ENCODE measurements at places on chromosomes 1 and 21.

DNA sequence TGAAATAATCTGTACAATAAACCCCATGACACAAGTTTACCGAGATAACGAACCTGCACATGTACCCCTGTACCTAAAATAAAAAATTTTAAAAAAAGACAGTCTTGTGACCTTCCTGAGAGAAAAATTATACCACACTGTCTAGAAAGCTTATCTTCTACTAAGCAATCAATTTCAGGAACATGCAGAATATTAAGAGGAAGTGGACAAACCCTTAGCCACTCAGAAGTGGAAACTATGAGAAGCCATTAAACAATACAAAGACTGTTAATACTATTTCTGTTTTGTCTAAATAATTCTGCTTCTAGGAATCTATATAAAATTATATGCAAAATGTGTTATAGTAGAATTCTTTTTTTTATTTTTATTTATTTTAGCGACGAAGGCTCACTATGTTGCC is 93.9 kb downstream of the ADAMTS1 start:
- no peak for DNase-seq

GRCh38 chr1:182684116-182684828 is at the start of gene RGS8:
TSS of gene RGS8 (minus strand) at chr1:182684587. CDS start at chr1:182669649, 14,938 bp downstream.
- DNase-seq = no peak

- DNase-seq = no peak
Observed at GRCh38 chr1:245205396-245205795, 50.6 kb downstream of the KIF26B start.

DNA sequence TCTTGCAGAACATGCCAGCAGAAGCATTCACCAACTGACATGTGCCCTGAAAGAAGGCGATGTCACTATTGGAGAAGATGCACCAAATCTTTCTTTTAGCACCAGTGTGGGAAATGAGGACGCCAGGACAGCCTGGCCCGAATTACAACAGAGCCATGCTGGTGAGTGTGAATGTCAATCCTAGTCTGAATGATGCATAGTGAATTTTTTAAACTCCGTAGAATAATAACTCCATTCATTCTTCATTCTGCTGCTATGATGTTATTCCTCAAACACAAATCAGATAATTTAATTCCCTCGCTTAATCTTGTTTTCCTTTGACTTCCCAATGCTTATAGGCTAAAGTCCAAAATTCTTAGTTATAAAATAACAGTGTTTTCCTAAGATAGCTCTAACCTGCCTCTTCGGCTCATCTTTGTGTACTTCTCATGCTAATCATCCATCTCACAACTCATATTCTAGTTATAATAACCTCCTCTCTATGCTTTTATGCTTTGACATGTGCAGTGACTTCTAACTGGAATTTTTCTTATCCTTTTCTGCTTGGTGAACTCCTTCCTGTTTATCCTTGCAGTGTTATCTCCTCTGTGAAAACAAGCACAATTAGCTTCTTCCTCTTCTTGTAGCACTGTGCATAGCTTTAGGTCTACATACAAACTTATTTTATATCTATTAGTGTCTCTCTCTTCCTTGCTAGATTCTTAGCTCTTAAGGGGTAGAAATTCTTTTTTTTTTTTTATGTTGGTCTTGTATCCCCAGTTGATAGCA is 14.4 kb downstream of the SDCCAG8 start:
- no peak for DNase-seq

GRCh38 chr1:216425577-216425976 is 2.3 kb upstream of the USH2A start:
- no peak for DNase-seq

GRCh38 chr1:67097305-67097704 is 37.5 kb downstream of the C1orf141 start:
- DNase-seq = no peak

DNA sequence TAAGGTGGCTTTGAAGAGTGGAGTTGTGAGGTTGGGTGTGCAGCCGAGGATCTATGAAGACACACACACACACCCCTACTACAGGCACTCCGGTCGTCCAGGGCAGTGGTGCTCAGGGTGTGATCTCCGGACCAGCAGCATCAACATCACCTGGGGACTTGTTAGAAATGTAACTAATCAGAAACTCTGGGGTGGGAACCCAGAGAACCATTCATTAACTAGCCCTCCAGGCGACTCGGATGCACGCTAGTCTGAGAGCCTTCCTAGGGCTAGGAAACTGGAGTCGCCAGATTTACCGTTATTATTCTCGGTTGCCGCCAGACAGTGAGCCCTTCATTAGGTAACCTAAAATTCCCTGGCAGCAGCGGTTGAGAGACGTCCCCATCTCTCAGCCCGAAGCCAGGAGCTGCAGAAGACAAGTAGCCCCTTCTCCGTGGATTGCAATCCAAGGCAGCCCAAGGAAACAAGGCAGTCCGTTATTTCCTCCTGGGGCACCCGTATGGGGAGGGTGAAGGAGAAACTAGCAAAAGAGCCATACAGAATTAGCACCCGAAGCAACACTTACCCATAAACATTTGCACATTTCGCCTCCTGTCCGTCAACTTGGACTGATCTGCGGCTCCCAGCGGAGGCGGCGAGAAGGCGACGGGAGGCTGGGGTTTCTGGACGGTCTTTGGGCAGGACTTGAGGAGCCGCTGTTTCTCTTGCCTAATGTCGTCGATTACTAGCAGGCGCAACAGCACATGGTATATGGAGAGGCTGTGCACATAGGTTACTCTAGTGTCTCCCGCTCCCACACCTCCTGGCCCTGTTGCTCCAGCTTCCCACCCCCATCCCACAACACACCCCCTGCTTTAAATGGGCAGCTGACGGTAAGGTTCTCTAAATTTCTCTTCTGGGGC is 2.9 kb upstream of the CCN1 start:
- no peak for DNase-seq

DNA sequence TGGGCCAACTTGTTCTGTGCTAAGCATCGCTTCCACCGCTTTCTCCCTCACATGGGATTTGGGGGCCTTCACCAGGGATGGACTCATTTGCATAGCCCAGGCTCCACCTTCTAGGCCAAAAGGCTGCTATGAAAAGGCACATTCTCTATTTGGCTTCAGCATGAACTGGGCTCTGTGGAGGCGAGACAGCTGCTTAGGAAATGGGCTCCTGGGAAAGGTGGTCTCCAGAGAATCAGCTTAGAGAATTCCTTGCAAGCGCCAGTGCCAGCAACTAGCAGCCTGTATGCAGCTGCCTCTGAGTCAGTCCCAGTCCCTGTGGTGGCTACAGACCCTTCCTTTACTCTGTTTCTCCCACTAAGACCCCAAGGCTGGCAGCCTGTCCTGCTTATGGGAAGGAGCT is 214.5 kb downstream of the HIVEP3 start:
- DNase-seq = no peak

DNA sequence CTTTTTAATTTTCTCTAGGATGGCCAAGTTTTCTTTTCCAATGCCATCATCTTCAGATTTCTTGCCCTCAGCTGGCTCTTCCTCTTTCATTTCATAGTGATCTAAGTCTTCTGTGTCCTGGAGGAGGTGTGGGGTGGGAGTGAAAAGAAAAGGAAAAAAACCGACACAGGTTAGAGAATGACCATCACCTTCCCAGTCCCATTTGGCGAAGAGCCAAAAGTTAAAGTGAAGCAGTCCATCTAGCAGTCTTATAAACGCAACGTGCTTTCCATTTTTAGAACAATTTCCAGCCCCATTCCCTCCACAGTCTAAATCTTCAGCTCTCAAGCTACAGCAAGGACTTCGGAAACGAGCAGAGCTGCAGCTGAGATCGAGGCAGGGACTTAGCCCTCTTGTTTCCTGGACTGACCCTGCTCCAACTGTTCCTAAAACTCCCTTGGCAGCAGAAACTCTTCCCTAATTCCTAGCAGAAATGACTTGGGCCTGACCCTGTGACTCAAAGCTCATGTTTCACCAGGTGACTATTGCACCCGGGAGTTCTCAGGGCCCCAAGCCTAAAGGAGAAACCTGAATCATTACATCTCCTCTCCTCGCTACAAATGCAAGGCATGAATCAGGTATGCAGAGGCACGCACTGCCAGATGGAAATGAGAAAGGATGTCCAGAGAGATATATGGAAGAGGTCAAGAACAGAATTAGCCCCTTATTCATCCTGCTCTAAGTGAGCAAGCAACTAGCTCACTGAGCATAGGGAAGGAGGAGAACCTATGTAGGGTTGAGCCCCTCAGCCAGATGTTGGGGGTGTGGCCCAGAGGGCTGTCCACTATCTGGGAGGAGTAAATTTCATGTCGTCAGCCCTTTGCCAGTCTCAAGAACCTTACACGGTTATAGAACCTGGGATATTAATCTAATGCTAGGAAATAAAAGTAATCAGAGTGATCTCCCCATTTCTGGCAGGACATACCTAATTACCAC is 5.1 kb downstream of the UBE2Q1 start:
- no peak for DNase-seq

DNA sequence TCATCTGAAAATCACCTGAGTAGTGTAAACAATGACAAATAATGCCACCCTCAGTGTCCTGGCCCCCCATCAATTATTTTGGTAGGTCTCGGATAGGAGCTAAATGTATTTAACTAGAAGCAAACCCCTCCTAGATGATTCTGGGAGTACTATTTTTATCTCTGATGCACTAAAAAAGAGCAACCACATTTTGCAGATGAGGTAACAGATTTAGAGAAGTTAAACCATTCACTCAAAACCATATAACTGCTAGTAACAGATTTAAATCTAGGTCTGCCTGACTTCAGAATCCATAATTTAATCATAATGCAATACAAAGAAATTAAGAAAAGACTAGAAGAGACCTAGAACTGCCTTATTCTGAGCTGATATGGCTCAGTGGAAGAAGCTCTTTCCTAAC is 17.3 kb upstream of the PTCH2 start:
- no peak for DNase-seq

DNA sequence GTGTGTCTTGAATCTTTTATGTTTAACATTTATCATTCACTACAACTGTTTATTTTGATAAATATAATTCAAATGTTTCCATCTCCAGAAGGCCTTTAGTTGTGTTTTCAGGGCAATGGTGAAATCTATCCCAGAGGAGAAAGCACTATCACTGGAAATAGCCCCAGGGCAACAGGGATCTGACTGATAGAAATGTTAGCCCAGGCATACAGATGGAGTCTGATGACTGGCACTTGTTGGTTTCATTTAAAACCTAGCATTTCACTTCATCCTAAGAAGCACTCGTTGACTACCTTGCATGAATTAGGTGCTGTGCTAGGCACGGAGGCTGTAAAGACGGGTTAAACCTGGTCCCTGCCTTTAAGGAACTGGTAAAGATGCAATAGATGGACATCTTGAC is 103.1 kb downstream of the C1orf21 start:
- no peak for DNase-seq

DNA sequence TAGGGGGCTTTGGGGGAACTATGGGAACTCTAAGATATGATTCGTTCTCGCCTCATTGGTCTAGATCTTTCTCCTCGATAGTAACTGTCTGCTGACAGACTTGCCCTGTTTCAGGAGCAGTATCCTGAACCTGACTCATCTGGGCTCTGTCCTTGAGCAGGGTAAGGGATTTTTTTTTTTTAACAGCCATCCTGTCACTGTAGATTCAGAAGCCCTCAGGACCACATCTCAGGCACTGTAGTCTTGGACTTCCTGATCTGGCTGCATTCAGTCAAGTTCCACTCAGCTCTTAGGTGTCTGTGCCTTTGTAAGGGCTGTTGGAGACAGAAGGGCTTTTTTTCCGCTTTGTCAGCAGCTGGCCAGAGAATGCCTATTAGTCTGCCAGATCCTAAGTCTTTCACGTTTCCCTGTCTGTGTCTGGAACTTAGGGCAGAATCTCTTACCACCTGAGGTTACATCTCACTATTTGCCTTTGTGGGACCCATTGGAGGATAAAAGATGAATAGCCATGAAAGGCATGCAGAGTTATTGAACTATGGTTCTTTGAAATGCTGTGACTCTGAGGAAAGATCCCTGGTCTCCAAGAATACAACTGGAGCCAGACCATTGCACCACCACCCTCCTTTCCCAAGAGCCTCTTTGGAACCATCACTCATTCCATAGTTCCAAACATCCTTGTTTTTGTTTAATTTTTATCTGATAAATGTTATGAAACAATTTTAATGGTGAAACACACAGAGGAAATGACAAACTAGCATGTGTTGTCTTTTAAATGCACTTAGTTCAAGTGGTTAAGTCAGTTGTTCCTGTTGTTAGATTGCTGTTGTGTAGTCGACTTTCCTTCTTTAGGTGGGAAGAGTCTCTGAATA is 49.7 kb upstream of the MACF1 start:
- no peak for DNase-seq

- no peak for DNase-seq
Observed at GRCh38 chr1:156525856-156526489, 25.4 kb upstream of the MEF2D start.

- no peak for DNase-seq
Observed at GRCh38 chr1:93331412-93331811, 14.3 kb upstream of the DR1 start.

GRCh38 chr1:59071289-59071688 is 225.6 kb upstream of the FGGY start:
- peak; percentile 12 for DNase-seq

- DNase-seq = no peak
Observed at GRCh38 chr1:65260851-65261473, 48.4 kb upstream of the DNAJC6 start.

DNA sequence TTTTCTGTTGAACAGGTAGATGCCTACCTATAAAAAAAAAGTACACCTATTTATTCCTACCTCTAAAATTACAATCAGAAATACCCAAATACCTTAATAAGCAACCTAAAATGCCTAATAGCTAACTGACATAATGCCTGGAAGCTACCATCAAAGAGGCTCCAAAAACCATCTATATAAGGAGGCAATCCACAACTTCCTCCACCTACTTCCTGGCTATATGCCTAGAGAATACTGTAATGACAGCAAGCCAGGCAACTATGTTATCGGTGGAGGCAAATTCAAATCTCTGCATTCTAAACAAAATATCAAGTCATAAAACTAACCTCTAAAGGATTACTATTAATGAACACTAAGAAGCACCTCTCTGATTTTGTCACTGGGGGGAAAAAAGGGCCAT is 10.1 kb downstream of the ZNF644 start:
- no peak for DNase-seq

DNA sequence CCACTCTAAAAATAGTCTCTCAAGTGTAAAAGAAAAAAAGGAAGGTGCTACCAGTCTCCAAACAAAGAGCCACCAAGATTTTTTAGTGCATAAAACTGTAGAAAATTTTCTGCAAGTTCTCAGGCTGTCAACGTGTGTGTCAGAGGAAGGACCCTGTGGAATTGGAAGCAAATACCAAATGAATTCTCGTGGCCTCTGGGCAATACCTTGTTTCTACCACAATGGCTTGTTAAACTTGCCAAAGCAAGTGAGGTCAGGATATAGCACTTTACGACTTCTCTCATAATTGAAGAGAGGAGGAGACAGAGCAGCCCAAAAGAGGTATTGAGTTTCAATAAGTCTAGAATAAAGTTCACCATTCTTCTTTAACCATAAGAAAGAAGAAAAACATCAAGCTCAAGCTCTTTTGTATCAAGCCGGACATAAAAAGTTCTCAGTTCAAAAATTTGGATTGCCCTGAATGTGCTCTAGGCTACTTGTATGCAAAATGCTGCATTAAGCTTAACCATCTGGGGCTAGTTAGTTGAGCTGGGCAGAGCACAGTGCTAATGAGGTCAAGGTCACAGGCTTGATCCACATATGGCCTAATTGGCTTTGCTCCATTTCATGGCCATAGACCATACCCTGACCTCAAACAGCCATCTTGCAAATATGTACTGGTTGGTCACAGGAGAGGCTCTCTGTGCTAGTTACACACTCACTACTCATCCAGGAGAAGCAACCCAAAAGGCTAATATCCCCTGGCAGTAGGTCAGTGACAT is 60.5 kb downstream of the TBX15 start:
- DNase-seq = no peak

Measured in T-cell (primary cell).